ENCODE measurements at places on chromosomes 7 and 10.

- H3K36me3 ChIP-seq, result peaks cover 22% of the 10 kb centered on the region
- H3K27me3 ChIP-seq, result no peaks in the 10 kb centered on the region
- H3K4me3 ChIP-seq, result no peak overlapping the region
- peaks cover 10% of the 10 kb centered on the region for H3K4me1 ChIP-seq
These were observed 15.6 kb upstream of the PBLD start for GRCh38 chr10:68348265-68348741.

DNA sequence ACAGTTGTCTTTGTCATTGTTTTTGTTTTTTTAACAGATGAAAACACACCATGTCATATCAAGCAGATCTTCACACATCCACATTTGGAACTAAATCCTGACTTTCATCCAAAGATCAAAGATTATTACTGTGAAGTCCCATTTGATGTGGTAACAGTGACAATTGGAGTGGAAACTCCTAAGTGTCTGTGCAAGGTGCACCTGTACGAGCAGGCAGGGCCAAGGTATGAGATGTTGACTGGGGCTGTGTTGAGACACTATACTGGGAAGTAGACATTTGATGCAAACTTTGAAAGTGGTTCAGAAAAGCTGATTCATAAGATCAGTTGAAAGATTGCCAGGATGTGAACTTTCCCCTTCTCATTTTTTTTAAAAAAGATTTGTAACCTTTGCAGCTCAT lies 152.3 kb downstream of the CPED1 start:
- H3K36me3 ChIP-seq, result no peaks in the 10 kb centered on the region
- H3K4me3 ChIP-seq, result no peak overlapping the region
- DNase-seq, result peak; percentile 10
- H3K27ac ChIP-seq, result no peak overlapping the region
- peaks cover 2% of the 10 kb centered on the region for H3K27me3 ChIP-seq

DNA sequence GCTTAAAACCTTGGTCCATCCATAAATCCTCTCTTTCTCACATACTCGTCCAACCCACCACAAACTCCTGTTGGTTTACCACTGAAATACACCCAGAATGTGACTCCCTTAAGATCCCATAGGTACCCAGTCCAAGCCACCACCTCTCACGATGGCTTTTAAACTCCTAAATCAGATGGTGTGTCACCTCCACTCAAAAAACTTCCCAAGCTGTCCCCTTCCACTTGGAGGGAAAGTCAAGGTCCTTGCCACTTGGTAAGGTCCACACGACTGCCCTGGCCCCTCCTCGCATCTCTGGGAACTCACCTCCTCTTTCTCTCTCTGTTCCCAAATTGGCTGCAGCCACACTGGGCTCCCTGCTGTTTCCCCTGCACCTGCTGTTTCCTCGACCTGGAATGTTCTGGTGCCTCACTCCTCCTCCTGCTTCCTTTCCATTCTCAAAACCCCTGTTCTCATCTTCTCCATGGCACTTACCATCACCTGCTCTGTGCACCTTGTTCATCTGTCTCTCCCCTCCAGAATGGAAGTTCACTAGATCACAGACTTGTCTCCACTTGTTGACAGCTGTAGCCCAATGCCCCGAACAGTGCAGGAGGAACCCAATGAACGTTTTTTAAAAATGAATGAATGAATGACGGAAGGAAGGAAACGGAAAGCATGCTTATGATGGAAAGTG lies 23.0 kb downstream of the ZFAND2A start:
- peaks cover 19% of the 10 kb centered on the region for H3K4me1 ChIP-seq
- H3K36me3 ChIP-seq, result peaks cover under 1% of the 10 kb centered on the region
- peak overlapping the region; percentile 76 for H3K4me3 ChIP-seq

- no peak overlapping the region for H3K27ac ChIP-seq
- no peaks in the 10 kb centered on the region for H3K36me3 ChIP-seq
- no peak for DNase-seq
- H3K4me1 ChIP-seq, result peaks cover 2% of the 10 kb centered on the region
- H3K27me3 ChIP-seq, result peaks cover 7% of the 10 kb centered on the region
These were observed 298.6 kb upstream of the AKR1E2 start for GRCh38 chr10:4527281-4527970.

GRCh38 chr10:98613446-98613845 lies 166.7 kb upstream of the HPS1 start:
- no peak overlapping the region for H3K27ac ChIP-seq
- H3K36me3 ChIP-seq, result no peaks in the 10 kb centered on the region
- H3K4me1 ChIP-seq, result no peaks in the 10 kb centered on the region
- no peak overlapping the region for H3K4me3 ChIP-seq

DNA sequence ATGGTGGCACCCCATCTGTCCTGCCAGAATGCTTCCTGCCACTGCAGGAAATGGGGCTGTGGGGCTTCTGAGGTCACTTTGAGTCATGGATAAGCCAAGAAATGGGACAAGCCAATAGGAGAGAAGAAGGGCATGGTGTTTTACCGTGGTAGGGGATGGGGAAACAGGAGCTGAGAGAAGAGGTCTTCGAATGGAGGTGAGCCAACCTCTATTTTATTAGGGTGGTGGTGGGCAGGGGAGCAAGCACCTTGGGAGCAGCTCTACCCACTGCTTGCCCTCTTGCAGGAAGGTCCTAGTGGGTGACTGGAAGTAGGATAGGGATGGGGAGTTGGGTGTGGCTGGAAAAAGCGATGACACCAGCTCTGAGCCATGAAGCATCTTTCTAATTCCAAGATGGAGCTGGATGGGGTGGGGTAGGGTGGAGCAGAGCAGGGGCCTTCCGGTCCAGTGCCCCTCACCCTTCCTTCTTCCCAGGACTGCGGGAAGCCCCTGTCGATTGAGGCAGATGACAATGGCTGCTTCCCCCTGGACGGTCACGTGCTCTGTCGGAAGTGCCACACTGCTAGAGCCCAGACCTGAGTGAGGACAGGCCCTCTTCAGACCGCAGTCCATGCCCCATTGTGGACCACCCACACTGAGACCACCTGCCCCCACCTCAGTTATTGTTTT lies 9.1 kb downstream of the ZYX start:
- H3K36me3 ChIP-seq, result peaks cover 16% of the 10 kb centered on the region
- DNase-seq, result no peak
- peaks cover 19% of the 10 kb centered on the region for H3K4me1 ChIP-seq
- H3K4me3 ChIP-seq, result no peak overlapping the region
- H3K27me3 ChIP-seq, result no peaks in the 10 kb centered on the region

DNA sequence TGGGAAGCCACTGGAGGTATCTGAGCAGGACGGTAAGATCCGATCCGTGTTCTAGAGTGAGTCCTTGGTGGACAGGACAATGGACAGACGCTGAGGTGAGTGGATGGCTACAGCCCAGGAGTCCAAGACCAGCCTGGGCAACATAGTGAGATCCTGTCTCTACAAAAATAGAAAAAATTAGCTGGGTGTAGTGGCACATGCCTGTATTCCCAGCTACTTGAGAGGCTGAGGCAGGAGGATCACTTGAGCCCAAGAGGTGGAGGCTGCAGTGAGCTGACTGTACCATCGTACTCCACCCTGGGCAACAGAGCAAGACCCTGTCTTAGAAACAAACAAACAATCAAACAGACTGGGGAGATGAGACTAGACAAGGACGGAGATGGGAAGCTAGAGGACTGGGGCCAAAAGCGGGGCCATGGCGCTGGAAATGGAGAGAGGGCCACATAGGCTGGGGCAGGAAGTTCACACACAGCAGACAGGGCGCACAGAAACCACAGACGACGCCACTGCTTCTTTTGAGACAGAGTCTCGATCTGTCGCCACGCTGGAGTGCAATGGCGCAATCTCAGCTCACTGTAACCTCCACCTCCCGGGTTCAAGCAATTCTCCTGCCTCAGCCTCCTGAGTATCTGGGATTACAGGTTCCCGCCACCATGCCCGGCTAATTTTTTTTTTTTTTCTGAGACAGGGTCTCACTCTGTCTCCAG lies 24.7 kb downstream of the DAGLB start:
- no peak overlapping the region for H3K27ac ChIP-seq
- no peak overlapping the region for H3K4me3 ChIP-seq
- H3K36me3 ChIP-seq, result peaks cover 14% of the 10 kb centered on the region
- peaks cover 9% of the 10 kb centered on the region for H3K4me1 ChIP-seq
- DNase-seq, result peak; percentile 23

GRCh38 chr10:112587729-112588128 lies 140.7 kb downstream of the VTI1A start:
- H3K27me3 ChIP-seq, result no peaks in the 10 kb centered on the region
- no peaks in the 10 kb centered on the region for H3K4me1 ChIP-seq
- no peak overlapping the region for H3K4me3 ChIP-seq

GRCh38 chr10:80471715-80472233 lies 17.7 kb downstream of the TSPAN14 start:
- peaks cover 18% of the 10 kb centered on the region for H3K36me3 ChIP-seq
- peak overlapping the region; percentile 59 for H3K4me3 ChIP-seq
- H3K27me3 ChIP-seq, result no peaks in the 10 kb centered on the region
- peak; percentile 78 for DNase-seq
- peaks cover 88% of the 10 kb centered on the region for H3K4me1 ChIP-seq

DNA sequence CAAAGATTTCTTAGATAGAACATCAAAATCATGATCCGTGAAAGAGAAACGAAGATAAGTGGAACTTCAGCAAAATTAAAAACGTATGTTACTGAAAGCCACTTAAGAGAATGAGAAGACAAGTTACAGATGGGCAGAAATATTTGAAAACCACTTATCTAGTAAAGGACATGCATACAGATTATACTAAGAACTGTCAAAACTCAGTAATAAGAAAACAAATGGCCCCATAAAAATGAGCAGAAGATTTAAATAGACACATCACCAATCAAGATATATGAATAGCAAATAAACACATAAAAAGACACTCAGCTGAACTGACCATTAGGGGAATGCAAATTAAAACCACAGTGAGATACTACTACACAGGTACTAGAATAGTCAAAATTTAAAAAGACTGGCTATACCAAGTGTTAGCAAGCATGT lies 343.7 kb downstream of the PTEN start:
- H3K36me3 ChIP-seq, result no peaks in the 10 kb centered on the region
- H3K27ac ChIP-seq, result no peak overlapping the region
- no peak overlapping the region for H3K4me3 ChIP-seq
- no peak for DNase-seq
- H3K27me3 ChIP-seq, result no peaks in the 10 kb centered on the region

DNA sequence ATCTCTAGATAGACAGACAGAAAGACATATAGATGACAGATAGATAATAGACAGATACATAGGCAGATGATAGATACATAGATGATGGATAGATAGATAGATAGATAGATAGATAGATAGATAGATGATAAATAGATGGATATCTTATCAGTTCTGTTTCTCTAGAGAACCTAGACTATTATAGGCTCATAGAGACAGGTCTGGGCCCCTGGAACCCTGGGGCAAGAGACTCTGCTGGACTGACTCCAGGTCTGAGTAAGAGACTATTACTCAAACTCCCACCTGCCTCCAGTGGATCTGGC lies 58.3 kb downstream of the FRMPD2 start:
- H3K4me3 ChIP-seq, result no peak overlapping the region
- H3K27me3 ChIP-seq, result peaks cover 10% of the 10 kb centered on the region
- no peak overlapping the region for H3K27ac ChIP-seq
- no peaks in the 10 kb centered on the region for H3K4me1 ChIP-seq
- DNase-seq, result no peak

DNA sequence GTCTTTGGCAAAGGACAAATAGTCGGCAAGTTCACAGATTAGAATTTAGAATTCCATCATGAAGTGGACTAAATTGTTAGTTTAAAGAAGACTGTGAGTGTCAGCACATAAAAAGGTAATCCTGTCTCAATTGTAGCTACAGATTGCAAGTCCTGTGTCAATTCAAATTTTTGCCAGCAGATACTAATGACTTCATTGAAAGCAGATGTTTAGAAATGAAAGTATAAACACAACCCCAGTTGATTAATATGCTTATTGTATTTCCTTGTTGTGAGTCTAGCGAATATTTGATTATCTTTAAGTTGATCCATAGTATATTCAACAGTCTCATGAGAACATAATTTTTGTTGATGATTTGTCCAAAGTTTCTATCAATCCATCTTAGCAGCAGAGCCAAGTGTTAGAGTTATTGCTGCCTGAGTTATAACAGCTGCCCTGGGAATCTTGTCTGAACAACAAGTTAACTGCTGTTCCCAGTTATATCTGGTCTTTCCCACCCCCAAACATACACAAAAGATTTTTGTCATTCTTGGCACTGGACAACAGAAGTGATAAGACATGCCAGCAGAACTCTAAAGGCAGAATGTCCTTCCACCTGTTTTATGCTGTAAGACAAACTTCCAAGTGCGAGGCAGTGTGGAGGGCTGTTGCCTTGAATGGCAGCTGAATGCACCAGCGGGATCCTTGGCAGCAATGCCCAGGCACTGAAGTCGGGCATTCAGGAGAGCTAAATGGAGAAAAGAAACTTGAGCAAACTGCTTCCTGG lies 21.3 kb upstream of the HERPUD2 start:
- peaks cover under 1% of the 10 kb centered on the region for H3K4me1 ChIP-seq
- no peaks in the 10 kb centered on the region for H3K27me3 ChIP-seq
- no peak overlapping the region for H3K4me3 ChIP-seq
- no peak overlapping the region for H3K27ac ChIP-seq
- no peak for DNase-seq

DNA sequence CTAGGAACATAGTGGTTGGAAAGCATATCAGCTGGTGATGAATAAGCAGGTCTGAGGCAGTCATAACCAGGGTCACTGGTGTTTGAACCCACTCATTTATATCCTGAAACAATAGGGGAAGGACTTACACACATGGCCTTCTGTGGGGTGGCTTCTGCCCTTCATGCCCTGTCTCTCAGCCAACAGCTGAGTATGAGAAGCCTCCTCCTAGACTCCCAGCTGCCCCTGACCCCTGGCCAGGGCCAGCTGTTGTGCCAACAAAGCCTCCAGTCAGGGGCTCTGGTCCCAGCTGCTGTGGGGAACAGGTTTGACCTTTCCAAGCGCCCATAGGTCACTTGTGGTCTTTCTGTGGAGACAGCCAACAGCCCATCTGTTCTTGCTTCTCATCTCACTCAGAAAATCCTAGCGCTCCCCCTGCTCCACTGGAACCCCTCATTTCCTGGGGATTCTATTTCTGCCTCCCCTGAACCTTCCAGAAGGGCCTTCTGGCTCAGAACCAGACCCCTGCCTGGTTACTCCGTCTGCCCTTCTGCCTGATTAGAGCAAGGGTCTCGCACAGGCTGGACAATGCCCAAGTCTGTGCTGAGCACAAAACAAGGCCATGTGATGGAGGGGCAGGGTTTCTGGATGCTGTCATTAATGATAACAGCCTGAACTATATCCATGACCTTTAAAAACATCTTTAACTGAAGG lies 9.7 kb upstream of the PURB start:
- no peak overlapping the region for H3K4me3 ChIP-seq
- DNase-seq, result no peak
- H3K27ac ChIP-seq, result no peak overlapping the region

GRCh38 chr10:20760460-20760859 lies 136.7 kb downstream of the NEBL start:
- H3K27me3 ChIP-seq, result no peaks in the 10 kb centered on the region
- H3K36me3 ChIP-seq, result no peaks in the 10 kb centered on the region
- H3K4me1 ChIP-seq, result no peaks in the 10 kb centered on the region

- no peaks in the 10 kb centered on the region for H3K27me3 ChIP-seq
- H3K4me1 ChIP-seq, result peaks cover 5% of the 10 kb centered on the region
- DNase-seq, result no peak
- H3K36me3 ChIP-seq, result no peaks in the 10 kb centered on the region
- peak overlapping the region; percentile 14 for H3K27ac ChIP-seq
These were observed 45.9 kb upstream of the MSMB start for GRCh38 chr10:46091828-46092523.
